ENCODE measurements at places on chromosomes 5 and 9. TPM values are rescaled to one million over a fixed set of nuclear protein-coding genes. Genes with fewer than 3 reads are reported as not detected.

- DNase-seq, result no peak
Observed at GRCh38 chr5:1524481-1524798, 680 bp upstream of the LPCAT1 start.

GRCh38 chr5:91301106-91301846 lies 81.8 kb downstream of the ARRDC3 start:
- DNase-seq, result no peak

GRCh38 chr9:109424618-109425017 lies 73.5 kb downstream of the PTPN3 start:
- DNase-seq, result no peak

GRCh38 chr5:73318308-73318719 lies 130.3 kb downstream of the FOXD1 start:
- no peak for DNase-seq

DNA sequence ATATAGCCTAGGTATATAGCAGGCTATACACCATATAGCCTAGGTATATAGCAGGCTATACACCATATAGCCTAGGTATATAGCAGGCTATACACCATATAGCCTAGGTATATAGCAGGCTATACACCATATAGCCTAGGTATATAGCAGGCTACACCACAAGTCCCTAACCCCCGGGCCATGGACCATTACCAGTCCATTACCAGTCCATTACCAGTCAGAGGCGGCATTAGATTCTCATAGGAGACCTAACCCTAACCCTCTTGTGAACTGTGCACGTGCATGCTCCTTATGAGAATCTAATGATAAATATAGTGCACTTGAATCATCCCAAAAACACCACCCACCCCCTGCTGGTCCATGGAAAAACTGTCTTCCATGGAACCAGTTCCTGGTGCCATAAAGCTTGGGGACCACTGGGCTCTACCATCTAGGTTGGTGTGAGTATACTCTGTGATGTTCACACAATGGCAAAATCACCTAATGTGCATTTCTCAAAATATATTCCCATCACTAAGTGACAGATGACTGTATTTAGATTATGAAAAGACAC lies 4.7 kb downstream of the PLIN2 start:
- no peak for DNase-seq

DNA sequence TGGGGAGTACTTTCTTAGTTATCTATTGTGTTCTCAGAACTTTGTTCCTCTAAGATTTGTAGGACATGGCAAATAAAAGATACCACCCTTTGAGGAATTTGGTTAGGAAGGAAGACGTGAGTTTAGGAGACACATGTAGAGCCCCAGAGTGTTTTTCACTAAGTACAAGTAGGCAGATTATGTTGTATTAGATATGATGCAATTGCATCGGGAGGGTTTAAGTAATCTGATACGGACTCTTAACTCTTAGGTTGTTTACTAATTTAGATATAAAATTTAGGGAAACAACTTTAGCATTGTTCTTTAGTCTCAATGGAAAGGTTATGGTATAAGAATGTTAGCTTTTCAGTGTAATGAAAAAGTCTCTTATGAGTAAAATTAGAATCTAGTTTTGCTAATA lies 84.4 kb downstream of the TRIO start:
- no peak for DNase-seq

DNA sequence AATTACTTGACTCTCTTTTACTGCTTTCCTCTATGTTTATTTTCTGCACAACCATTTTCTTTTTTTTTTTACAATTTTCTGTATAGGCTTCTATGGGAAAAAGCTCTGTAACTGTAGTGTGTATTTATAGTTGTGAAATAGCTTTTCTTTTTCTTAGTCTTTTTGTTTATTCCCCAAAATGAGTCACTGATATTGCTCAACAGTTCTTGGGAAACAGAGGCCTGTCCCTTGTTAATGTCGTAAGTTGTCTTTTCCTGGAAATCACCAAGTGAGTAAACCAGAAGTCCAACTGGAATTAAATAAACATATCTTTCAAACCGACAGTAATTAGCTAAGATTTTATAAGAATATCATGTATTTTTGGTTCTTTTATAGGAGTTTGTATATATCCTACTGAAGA lies 325.1 kb upstream of the PRR16 start:
- DNase-seq, result peak; percentile 69

The CD14 gene
- total RNA-seq, result 1.8 TPM

The AQP7 gene
- 0.59 TPM for total RNA-seq

The NIM1K gene
- total RNA-seq, result 0.88 TPM

- no peak for DNase-seq
Observed at GRCh38 chr9:111890334-111890733, 6.3 kb upstream of the UGCG start.

- DNase-seq, result peak; percentile 4
Observed at GRCh38 chr5:125316391-125316790, 570.0 kb upstream of the ZNF608 start.

The FXN gene
- total RNA-seq, result 2.2 TPM

- DNase-seq, result no peak
Observed at GRCh38 chr9:78493166-78493742, 196.3 kb downstream of the PSAT1 start.

GRCh38 chr9:93306081-93306480 lies 122.1 kb downstream of the WNK2 start:
- DNase-seq, result peak; percentile 27

The GRXCR2 gene
- total RNA-seq, result not detected

DNA sequence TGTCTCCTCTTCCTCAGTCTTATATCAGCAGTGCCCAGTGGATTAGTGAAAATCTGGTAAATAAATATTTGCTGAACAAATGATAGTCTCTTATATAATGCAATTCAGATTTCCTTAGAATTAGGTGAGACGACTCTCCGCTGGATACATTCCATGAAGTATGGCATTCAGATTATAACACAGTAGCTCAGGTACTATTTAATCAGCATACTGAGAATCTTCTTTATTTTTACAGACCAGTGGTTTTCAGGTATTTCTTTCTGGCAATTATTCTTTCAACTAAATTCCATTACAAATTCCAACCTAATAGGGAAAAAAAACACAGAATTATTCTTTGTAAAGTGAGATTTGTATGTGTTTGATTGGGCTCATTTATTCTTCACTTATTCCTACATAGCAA lies 435.5 kb downstream of the TAF11L14 start:
- no peak for DNase-seq

- DNase-seq, result no peak
Observed at GRCh38 chr5:96340357-96340756, 92.7 kb downstream of the PCSK1 start.

DNA sequence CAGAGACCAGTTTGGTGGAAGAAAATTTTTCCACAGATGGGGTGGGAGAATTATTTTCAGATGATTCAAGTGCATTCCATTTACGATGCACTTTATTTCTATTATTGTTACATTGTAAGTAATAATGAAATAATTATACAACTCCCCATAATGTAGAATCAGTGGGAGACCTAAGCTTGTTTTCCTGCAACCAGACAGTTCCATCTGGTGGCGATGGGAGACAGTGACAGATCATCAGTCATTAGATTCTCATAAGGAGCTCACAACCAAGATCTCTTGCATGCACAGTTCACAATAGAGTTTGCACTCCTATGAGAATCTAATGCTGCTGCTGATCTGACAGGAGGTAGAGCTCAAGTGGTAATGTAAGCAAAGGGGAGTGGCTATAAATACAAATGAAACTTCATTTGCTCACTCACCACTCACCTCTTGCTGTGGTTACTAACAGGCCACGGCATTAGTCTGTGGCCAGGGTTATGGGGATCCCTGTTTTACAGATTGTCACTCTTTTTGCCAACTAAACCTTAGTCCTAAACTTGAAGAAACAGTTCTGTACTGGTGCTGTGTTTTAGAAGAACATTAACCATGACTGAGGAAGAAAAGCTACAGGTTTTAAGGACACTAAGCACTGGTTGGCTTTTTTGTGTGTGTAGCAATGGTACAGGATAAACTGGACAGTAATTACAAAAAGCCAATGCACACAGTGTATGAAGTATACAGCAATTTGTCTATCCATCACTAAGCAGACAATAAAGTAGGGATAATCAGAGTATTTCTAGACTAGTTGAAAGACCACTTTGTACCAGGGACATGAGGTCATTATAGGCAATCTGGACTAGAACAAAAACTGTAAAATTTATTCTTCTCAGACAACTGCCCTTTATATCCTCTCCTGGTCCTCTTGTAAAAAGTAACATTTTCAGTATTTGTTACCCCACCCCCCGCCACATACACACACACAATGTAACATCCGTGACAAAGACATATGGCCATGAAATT lies 9.9 kb downstream of the TMEM232 start:
- DNase-seq, result no peak

The SLC34A3 gene
- not detected for total RNA-seq

The THBS4 gene
- 0.29 TPM for total RNA-seq

GRCh38 chr9:94655739-94656138 lies 16.4 kb upstream of the FBP1 start:
- DNase-seq, result no peak

GRCh38 chr5:15938186-15938585 lies 241.4 kb downstream of the MARCHF11 start:
- DNase-seq, result no peak

The SMIM3 gene
- total RNA-seq, result 46.3 TPM

The ECM2 gene
- 62.2 TPM for total RNA-seq

DNA sequence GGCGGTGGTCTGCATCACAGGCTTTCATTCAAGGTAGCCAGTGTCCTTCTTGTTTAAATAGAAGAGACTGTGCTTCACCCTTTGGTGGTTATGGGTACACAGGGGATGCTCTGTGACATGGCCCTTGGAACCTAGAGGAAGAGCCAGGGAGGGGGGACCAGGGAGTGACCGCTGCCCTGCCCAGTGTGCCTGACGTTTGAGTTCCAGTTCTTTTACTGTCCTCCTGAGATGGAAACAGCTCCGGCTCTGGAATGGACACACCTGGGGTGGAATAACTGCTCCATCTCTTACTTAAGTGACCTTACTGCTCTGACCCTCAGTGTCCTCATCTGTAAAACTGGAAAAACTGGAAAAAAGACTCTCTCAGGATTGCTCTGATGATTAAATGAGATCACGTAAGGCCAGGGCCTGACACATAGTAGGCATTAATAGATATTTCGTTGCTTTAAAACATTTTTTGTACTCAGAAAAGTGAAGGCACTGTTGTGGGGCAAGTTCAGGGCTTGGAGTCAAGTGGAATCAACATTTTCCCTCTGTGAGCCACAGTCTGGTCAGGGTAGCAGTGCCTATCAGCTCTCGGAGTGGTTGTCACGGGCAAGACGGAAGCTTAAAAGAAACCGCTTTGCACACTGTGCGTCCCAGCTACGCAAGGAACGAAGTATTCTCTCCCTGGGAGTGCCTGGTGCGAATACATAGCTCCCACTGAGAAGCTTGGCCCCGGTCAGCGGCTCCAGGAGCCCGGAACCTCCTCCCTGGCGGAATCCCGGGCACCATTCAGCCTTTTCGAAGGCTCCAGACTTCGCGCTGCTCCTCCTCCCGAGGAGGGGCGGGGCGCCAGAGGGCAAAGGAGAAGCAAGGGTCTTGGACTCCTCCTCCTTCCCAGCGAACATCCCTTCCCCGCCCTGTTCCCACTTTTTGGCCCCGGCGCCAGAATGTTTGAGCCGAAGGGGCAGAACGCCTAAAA lies 5.8 kb downstream of the POU4F3 start:
- DNase-seq, result peak; percentile 82

DNA sequence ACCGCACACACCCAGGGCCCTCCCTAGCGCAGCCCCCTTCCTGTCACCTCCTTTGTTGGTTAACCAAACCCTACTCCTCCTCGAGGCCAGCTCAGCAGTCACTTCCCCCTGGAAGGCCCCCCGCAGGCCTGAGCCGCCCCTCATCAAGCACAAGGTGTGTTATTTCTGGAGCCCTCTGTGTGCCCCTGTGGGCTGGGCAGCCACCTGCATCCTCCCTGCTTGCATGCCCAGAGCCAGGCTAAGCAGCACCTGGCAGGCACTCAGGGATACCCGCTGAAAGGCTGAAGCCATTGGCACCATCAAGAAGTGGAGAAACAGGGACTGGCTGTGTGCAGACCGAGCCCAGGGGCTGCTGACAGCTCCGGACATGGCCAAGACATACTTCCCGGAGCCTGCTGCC lies 121.8 kb downstream of the ZNF354C start:
- DNase-seq, result peak; percentile 78

GRCh38 chr9:4762108-4762885 lies 21.3 kb upstream of the AK3 start:
- DNase-seq, result peak; percentile 41

The NR5A1 gene
- not detected for total RNA-seq

The SCGB3A1 gene
- not detected for total RNA-seq

The GCNT1 gene
- 78.4 TPM for total RNA-seq

DNA sequence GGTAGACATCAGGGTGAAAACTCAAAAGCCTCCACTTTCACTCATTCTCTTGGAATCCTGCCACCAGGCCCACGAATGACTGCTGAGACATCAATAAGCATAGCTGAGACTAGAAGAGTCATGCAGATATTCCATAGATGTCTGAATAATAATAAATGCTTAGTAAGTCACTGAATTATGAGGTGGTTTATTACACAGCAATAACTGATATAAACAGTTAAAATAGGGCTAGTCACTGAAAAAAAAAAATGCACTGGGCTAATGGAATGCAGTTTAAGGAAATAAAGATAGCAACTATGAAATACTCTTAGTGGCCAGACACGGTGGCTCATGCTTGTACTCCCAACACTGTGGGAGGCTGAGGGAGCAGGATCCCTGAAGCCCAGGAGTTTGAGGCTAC lies 262.8 kb upstream of the CDH6 start:
- no peak for DNase-seq

GRCh38 chr9:69719983-69720382 lies 39.8 kb downstream of the PTAR1 start:
- DNase-seq, result no peak

GRCh38 chr5:133365738-133366137 lies 246.6 kb downstream of the FSTL4 start:
- no peak for DNase-seq

DNA sequence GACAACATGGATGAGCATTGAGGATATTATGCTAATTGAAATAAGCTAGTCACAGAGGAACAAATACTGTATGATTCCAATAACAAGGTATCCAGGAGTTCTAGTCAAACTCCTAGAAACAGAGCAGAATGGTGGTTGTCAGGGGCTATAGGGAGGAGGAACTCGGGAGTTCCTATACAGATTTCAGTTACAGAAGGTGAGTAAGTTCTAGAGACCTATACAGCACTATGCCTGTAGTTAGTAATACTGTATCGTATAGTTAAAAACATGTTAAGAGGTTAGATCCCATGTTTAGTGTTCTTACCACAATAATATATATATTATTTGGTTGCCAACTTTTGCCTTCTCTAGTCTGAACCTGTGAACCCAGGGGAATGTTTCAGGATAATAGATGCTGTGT lies 7.9 kb upstream of the OXCT1 start:
- no peak for DNase-seq
